ENCODE measurements at places on chromosomes 7 and 10.

- DNase-seq, result no peak
Measured at GRCh38 chr7:55260676-55261385, 104.3 kb upstream of the LANCL2 start.

GRCh38 chr10:31274310-31274709, 44.7 kb upstream of the ZEB1 start:
- no peak for DNase-seq

DNA sequence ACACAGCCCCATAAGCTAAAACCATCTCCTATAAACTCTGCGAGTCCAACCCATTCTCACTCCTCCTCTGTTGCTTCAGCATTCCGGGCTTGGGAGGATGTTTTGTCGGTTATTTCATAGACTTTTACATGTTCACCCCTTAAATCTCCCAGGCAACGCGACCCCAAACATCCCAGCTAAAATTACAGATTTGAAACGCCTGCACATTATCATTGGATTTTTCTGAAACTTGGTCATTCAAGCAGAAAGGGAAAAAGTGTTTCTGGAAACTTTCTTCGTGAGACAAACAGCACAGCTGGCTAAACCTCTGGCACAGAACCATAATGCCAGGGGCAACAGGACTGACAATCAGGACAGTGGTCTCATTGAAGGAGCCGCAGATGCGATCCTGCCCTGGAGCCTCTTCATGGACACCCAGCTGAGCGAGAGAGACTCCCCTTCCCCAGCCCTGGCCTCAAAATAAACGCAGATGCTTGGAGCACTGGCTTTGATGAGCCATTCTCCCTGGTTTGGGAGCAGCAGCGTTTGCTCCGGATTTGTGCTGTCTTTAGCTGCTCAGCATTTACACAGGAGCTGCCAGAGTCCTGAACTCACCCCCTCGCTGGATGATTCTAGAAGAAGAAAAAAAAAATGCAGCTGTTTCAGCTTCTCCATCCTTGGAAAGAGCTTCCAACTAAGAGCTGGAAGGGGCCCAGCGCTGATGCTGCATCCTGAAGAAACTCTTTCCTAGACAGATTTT, 30.1 kb downstream of the AFAP1L2 start:
- no peak for DNase-seq

GRCh38 chr10:72946963-72947362, 7.6 kb downstream of the PLA2G12B start:
- DNase-seq, result no peak

DNA sequence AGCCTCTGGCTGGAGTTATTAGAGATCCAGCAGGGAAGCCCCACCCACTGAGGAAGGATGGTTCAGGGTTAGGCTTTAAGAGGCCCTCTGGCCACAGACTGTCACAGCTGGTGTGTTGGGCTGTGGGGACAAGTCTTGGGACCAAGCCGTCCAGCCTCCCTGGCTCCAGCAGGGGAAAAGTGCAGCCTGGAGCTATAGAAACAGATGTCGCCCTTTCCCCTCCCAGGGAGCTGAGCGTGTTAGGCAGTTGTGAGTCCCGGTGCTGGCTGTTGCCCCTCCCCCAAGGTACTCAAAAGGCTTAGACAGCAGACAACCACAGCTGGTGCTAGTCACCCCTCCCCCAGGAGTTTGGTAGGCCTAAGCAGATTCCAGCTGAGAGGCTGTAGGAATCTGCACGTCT, 143.4 kb downstream of the TMEM168 start:
- no peak for DNase-seq

All from A673 (cell line).